ENCODE measurements at places on chromosomes 6 and 20.

DNA sequence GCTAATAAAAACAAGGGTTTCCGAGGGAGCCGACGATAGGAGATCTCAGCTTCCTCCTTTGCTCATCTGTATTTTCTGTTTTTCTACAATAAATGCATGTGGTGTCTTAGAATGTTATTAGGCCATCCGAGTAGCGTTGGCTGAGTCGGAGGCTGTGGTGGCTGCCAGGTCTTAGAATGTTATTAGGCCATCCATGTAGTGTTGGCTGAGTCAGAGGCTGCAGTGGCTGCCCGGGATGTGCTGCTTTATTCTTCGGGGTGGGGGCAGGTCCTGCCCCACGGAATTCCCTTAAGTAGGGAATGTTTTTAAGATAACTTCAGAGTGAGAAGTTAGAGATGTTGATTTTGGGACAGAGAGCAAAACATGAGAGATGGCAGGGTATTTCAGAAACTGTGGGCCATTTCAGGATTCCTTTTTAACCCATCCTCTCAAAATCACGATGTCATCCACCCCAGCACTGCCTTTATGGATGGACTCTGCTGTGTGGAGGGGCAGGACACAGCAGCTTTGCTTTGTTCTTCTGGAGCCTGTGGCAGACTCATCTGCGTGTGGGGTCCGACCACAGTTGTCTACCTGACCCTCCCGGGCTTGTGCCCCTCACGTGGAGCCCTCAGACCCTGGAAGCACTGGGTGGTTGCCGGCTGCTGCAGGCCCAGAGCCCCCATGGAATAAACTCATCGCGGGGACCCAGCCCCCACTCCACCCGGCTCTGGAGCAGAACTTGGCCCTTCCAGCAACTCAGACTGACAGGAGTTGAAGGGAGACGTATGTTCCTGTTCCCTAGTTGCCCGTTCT is 20.4 kb downstream of the OSBPL2 start:
- DNase-seq: no peak

DNA sequence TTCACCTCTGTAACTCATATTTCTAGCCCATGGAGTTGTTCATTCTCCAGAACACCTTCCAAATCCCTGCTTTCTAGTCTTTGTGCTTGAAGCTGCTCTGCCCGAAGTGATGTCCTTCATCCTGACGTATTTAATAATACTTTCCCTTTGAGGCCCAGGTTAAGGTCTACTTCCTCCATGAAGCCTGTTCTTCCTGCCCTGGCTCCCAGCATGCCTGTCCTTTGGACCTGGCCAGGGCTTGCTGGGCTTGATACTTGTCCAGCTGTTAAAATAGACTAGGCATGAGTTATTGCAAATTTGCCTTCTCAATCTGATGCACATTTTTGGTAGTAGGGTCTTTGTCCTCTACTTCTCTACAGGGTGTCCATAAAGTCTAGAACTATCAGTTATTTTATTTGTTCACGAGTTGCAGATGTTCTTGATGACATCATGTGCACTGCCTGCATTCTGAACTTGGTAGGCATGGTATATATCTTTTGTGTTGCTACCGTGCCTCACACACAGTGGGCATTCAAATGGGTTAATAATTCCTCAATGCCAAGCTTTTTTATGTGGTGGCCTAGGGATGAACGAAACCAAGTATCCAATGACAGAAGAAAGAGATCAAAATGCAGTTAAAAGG is 3.1 kb upstream of the MAP7 start:
- DNase-seq: no peak

GRCh38 chr6:55100686-55101085 is 73.6 kb upstream of the HCRTR2 start:
- no peak for DNase-seq

DNA sequence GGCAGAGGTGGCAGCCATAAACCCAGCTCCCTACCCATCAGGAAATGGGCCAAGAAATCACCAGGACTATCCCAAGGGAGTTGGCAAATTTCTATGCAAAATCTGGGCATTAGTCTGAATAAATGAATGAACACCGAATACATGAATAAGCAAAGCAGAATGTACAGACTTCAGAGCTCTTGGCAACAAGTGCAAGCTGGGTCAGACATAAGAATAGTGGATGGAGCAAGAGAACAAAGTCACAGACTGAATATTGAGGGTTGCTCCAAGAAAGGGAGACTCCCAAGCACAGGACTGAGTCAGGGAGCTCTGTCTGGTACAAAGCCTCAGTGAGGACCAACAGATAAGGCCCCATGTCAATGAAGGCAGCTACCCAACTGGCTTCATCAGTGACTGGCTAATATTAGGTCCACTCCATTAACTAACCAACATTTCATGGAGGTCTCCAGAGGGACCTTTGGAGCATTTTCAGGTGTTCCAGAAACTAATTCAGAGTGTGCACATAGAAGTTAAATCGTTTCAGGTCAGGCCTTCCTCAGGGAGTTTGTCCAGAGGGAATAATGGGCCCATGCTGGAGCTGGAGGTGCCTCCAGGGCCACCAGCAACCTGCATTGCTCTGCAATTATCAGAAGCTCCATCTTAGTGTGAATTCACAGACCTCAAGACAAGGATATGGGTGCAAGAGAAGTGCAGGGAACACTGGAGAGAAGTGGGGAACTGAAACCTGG is 191.5 kb upstream of the RALGAPA2 start:
- no peak for DNase-seq

GRCh38 chr20:10665027-10665561 is 8.7 kb downstream of the JAG1 start:
- no peak for DNase-seq

- DNase-seq: peak; percentile 92
Measured at GRCh38 chr6:33620856-33621710, at the start of gene ITPR3. Gene ITPR3, plus strand, starts transcription at chr6:33621322. Its CDS starts 281 bp downstream, at chr6:33621603.

DNA sequence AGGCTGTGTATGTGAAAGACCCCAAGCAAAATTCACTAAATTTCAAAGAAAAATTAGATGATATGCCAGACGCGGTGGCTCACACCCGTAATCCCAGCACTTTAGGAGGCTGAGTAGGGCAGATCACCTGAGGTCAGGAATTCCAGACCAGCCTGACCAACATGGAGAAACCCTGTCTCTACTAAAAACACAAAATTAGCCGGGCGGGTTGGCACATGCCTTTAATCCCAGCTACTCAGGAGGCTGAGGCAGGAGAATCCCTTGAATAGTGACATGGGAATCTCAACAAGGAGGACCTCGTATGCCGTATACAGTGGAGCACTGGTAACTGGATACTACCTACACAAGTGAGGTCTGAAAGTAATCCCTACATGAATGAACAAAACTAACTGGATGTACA is 92.7 kb upstream of the JARID2 start:
- DNase-seq: no peak

DNA sequence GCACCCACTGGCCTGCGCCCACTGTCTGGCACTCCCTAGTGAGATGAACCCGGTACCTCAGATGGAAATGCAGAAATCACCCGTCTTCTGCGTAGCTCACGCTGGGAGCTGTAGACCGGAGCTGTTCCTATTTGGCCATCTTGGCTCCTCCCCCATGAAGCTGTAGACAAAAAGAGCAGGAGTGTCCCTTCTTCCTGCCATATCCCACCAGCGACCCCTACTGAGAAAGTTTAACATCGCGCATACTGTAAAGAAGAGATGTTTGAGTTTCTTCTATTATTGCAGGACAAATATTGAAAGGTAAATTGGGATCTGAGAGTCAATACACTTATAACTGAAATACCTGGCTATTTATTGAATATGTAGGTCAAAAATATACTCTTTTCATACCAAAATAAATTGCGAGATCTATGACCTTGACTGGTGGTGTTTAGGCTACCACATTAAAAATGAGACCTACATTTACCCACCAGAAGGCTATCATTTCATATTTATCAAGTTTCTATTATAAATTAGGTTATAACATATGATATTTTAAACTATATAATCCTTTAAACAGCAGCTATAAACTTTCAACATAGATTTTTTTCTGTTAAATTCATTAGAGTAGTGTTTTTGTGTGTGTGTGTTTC is 586.3 kb downstream of the HTR1B start:
- DNase-seq: no peak

DNA sequence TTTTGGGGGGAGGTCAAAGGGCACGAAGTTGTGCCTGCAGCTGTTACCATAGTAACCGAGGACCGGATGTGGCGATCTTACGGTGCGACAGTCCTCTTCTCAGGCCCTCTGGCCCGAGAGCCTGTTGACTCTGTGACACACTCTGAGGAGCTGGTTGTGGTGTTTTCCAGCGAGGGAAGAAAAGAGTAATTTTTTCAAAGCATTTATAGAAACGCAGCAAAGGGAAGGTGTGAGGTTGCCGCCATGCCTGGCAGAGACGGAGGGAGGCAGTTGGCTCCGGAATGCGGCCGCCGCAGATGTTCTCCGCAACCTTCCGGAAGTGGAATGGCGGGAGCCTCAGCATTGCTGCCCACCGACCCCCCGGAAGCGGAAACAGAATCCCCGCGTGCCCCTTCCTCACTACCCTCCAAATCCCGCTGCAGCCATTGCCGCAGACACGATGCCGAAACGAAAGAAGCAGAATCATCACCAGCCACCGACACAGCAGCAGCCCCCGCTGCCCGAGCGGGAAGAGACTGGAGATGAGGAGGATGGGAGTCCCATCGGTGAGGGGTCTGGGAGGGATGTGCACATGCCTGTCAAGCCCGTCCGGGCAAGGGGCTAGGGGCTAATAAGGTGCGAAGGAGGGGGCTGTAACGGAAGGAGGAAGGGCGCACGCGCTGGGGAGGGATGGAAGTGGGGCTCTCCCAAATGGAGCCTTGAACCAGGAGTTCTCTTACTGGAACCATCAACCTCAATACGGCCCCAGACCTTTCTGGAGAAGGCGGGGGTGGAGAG is at the start of gene PRR3:
Gene PRR3, plus strand, starts transcription at position 390 of the 777 bp plus-strand sequence. Its CDS starts 50 bp downstream, at position 440.
- DNase-seq: peak; percentile 96

DNA sequence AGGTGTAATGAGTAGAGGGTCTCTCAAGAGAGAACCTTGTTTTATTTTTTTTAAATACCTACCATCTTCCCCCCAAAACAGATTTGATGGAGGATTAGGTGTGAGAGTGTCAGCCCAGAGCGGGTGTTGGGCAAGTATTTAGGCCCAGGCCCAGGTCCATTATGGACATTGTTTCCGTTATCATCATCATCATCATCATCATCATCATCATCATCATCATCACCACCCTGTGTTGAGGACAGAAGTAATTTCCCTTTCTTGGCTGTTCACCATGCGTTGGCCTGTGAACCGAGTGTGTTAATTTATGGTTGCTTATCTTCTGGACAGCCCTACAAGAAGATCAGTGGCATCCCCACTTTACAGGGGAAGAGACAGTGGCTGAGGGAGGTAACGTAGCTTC is 28.6 kb downstream of the PSMF1 start:
- no peak for DNase-seq

GRCh38 chr6:25267662-25268061 is 11.5 kb upstream of the CARMIL1 start:
- no peak for DNase-seq

GRCh38 chr6:134123666-134124208 is 71.3 kb upstream of the SLC2A12 start:
- DNase-seq: no peak

GRCh38 chr20:40274912-40275533 is 414.0 kb downstream of the MAFB start:
- DNase-seq: no peak

GRCh38 chr6:108715832-108716231 is 132.4 kb upstream of the ARMC2 start:
- no peak for DNase-seq

DNA sequence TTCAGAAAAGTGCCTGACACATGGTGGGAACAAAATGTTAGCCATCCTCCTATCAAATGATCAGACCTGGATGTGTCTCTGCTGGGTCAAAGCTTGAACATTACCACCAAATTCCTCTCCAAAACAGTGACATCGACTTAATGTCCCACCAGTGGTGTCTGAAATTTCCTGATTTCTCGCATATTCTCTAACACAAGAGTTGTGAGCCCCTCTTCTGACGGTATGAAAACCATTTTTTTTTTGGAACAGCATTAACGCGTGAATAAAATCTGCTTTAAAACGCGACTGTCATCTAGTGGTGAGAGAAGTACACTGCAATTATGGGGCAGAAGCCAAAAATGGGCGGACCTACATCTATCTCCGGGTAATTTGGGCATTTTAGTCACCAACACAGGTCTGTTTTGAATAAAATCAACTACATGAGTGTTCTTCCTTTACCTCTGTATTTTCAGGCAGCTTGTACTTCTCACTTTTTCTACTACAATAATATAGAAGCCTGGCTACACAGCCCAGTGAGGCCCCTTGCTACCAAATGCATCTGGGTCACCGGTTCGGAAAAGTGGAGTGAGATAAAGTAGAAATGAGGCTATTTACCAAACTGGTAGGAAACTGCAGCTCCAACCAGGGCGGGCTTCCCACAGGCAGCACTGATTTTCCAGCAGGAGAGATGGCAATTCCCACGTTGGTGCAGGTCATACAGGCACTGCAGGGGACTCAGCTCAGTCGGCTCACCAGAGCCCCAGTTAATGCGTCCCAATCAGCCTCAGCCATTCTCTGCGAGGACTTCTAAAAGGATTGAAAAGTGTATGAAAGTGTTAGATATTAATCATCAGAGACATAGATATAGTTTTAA is 27.4 kb downstream of the MGME1 start:
- DNase-seq: peak; percentile 62

GRCh38 chr6:83247471-83247870 is 54.3 kb downstream of the RWDD2A start:
- DNase-seq: no peak

DNA sequence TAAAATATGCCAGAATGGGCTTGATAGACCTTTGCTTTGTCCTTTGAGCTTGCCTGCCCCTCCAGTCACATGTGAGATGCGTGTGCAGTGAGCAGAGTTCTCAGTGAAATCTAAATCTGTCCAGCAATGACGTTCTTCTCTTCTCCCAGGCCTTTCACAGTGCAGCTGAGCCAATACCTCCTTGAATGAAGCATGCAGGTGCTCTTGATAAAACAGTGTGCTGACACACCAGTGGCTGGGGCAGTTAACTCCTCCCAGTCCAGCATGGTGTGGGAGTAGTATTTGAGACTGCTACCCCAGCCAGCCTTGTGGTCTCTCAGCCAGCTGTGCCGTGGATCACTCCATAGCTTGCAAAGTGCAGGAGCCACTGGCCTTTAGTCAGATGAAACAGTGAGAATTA is 240.5 kb downstream of the FARS2 start:
- no peak for DNase-seq

DNA sequence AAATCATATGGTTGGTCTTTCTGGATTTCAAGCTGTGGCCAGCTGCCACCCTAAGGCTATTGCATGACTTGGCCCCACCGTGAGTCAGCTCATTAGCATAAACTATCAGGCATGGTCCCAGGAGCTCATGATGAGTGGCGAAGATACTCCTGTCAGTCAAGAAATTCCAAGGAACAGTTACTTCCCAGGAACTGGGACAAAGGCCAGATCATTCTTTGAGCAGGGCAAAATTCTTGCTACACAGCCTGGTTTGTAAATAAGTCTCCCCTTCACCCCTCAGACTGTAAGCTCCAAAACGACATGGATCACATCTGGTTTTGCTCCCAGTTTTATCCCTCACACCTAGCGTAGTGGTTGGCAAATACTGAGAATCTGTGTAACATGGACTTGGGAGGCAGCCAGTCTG is 33.0 kb upstream of the KIAA1586 start:
- DNase-seq: no peak

- DNase-seq: no peak
Measured at GRCh38 chr20:40749985-40750506, 61.0 kb upstream of the MAFB start.

Data from spleen (tissue), 13 donors.